NCI-H1092 (cell line): ENCODE measurements at places on chromosomes 4 and X.
A peak's percentile ranks its signal among the peaks of the same experiment; 100 is the strongest.

DNA sequence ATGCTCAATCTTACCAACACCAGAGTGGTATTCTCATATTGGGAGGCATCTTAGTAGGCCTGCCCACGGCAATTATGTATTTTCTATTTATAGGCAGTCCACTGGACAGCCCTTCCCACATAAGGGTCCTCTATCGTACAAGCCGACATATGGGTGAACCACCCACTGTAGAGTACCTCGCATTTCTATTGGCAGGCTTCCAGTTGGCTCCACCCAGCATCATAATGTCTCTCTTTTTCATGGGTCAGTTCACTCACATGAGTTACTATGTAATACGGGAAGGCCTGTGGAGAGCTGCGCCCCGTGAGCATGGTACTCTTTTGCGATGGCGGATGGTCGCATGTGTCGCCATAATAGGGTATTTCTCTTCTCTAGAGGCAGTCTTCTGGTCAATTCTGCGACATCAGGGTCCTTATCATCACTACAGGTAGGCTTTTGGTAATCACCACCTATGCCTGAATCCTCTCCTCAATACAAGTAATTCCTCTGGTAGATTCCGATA lies 29.4 kb upstream of the FOXR2 start:
- DNase-seq, result no peak

GRCh38 chrX:103276581-103277002 lies at the start of gene TCEAL5:
Gene TCEAL5 (minus strand): TSS chrX:103276750. CDS start chrX:103274563, 2,187 bp downstream.
- DNase-seq, result no peak

DNA sequence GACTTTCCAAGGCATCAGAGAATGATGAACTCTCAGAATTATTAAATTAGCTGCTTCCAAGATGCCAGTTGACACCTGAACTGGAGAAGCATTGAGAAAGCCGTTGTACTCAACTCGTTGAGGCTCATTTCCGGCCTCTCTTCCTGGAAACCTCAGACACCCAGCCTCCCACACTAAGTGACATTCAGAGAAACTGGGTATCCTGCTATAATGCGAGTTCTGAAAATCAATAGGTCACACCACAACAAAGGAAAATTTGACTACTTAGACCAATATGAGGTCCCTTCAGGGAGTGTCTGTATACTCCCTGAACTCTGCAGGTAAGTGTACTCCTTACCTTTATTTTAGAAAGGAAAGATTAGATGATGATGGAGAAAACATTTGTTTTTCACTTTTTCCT lies 51.2 kb downstream of the ENPEP start:
- no peak for DNase-seq

DNA sequence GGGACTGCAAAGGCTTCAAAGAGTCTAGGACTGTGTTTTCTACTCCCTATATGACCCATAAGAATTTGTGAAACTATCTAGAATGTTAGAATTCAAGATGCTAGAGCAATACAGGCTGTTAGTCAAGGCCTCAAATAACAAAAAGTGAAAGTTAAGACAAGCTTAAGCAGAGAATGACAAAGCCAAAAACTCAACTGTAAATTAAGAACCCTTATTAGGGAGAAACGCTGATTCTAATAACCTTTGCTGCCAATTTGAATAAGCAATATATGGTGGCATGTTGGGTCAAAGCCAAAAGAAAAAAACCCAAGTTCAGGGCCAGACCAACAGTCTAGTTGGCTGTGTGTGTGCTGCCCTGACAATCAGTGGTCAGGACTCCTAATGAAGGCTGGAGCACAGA lies 160.0 kb downstream of the INPP4B start:
- no peak for DNase-seq

GRCh38 chr4:25178838-25179261 lies 18.6 kb upstream of the SEPSECS start:
- no peak for DNase-seq

DNA sequence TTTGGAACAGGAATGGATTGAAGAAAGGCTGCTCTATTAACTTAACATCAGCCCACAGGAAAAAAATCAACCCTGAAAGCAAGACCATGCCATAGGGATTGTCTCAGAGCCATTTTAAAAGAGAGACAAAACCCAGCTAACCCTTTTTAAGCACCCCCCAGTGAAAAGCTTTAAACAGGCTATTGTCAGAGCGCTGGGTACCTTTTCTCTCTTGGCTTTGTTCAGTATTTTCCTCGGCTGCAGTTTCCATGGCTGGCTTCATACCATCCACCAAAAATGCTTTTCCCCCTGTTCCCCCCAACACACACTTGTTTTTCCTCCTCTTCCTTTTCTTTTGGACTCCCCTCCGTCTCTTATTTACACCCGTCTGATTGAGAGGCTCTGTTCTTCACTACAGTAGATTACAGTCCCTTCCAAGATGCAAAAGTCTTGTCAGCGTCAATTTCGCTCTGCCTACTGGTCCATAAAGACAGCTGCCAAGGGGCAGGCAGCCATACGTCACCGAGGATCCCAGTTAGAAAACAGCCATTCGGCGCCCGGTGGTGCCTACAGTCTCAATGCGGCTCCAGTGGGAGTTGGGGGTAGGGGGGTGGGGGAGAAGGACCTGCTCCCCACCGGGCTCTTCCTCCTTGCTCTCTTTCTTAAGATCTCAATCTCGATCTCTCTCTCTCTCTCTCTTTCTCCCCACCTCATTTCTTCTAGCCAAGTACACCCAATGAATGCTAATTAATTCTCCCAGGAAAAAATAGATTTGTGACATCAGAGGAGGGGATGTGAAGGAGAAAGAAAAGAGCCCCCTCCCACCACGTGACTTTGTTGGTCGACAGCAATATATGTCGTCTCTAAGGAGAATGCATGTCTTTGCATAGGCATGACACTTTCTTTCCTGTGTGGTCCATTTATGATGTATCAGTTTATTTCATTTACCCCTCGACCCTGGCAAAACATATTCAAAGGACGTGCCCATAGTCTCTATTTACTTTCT lies at the start of gene GPM6B:
Gene GPM6B (minus strand): TSS at position 451 of the 985 bp plus-strand sequence. CDS start 189 bp downstream, at position 262.
- DNase-seq, result no peak

DNA sequence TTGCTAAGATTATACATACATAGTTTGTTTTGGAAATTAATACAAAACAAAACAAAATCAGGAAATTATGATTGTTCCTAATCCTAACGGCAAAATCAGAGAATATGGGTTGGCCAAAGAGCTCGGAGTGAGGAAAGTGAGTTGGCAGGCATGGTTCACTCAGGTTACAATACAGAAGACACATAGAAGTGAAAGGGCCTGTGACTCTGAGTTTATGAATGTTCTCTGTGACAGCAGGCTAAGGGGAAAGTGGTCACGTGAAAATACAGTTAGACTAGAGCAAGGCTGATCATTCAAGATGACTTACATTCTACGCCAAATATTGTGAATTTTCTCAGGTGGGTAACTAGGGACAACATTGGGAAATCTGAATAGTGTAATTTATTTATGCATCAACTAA lies 1001.3 kb downstream of the CCSER1 start:
- DNase-seq, result no peak

DNA sequence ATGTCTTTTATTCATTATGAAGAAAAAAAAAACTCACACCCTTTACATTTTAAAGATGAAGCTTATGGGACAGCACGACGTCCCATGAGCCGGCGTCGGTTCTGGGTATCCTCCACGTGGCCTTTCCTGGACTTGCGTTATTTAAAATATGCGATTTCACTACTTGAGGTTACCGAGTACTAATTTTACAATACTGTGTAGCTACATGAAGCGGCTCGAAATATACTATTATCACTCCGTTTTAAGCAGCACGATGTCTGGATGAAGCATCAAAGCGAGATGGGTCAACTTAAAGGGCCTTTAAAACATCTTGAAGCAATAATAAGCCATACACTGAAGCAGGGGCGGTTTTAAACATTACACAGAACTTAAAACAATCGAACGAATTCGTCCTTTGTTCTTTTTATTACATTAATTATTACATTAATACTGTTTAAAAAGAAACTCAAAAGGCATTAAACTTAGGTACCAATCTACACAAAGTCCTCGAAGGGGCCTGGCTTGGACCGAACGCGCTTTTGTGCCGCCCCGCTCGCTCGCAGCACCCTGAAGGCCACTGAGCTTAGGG lies 1.4 kb upstream of the KLF3 start:
- DNase-seq, result no peak

GRCh38 chr4:183831026-183831446 lies 74.1 kb upstream of the STOX2 start:
- DNase-seq, result no peak

DNA sequence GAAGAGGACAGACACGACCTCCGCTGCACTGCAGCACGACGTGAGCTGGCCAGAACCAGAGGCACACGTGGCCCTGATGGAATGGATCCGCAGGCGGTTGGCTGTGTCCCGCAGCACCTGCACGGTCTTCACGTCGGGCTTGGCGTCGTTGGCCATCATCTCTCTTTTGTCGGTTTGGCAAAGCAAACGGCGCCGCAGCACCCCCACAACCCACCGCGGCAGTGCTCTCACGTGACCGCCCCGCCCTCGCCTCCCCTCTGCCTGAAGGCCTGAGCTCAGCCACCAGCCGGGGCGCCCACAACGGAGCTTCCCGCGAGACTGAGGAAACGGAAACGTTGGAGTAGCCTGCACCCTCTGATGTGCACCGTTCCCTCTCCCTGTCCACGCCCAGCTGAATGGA lies at the start of gene TKTL2:
Gene TKTL2 (minus strand): TSS at position 179 of the 400 bp plus-strand sequence. CDS start 20 bp downstream, at position 159.
- no peak for DNase-seq

- no peak for DNase-seq
Observed at GRCh38 chr4:86448871-86449270, 89.0 kb upstream of the MAPK10 start.

GRCh38 chr4:81214144-81214880 lies 710 bp downstream of the PRKG2 start:
- DNase-seq, result peak; percentile 30

- no peak for DNase-seq
Observed at GRCh38 chrX:40104630-40104984, 6.8 kb upstream of the BCOR start.

GRCh38 chr4:36006226-36006625 lies 238.1 kb downstream of the ARAP2 start:
- DNase-seq, result no peak

GRCh38 chr4:101103381-101104142 lies 243.8 kb downstream of the PPP3CA start:
- no peak for DNase-seq

GRCh38 chrX:19388064-19388679 lies 44.4 kb downstream of the PDHA1 start:
- DNase-seq, result no peak

DNA sequence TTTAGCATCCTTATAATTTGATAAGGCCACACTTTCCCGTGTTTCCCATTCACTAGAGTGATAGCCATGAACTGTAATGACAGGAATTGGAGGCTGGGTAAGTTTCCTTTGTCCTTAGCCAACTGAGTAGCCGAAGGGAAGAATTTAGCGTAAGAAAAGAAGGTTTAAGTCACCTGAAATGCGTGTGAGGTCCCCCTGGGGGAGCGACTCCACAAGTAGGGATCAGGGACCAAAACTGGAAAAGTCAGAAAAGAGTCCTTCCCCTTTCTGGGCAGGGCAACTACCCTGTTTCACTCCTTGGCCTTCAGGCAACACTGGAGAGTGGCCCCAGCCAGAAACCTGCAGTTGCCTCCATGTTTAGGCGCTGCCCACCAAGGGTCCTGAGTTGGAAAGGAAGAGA lies 81.6 kb upstream of the MED14 start:
- no peak for DNase-seq

- no peak for DNase-seq
Observed at GRCh38 chr4:75653845-75654503, 19.2 kb downstream of the G3BP2 start.

- DNase-seq, result no peak
Observed at GRCh38 chr4:155408796-155409195, 32.0 kb upstream of the MAP9 start.

DNA sequence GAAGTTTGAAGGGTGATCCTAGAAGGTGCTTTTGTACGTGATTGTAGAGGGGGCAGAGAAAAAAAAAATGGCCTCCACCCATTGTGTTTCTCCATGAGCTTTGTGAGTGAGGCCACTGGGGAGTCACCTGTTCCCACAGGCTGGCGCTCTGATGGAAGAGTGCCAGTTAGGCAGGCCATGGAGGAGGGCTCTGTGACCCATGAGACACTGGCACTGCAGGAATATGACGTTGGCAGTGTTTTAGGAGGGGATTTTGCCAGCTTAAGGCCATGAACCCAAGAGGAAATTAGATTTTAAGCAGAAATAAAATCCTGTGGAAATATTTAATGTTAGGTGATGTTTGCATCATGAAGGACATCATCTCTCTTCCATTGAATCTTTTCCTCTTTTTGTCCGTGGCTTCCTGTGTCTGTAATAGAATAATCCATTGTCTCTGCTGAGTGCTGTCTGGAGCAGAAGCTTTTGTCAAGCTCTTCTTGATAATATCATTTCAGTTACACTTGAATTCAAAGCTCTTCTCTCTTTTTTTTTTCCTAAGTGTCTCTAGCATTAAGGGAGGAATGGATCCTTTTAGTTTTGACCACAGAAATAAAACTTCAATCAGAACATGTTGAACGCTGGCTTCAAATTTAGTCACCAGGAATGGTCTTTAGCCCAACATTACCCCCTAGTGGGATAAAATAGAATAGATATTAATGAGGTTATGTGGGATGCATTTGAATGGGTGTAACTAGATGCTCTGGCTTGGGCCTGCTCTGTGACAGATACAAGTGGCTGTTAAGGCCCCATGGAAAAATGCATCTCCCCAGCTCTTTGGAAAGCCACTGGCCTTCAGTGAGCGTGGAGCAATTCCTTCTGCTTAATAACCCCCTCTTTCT lies 41.0 kb upstream of the UCP1 start:
- peak; percentile 86 for DNase-seq
